ENCODE measurements at places on chromosomes 7 and 10. TPM values are rescaled to one million over a fixed set of nuclear protein-coding genes. Genes with fewer than 3 reads are reported as not detected.

GRCh38 chr10:98139431-98139830, 5.0 kb downstream of the R3HCC1L start:
- no peak overlapping the region for H3K4me3 ChIP-seq
- no peak for DNase-seq
- H3K4me1 ChIP-seq = peaks cover 56% of the 10 kb centered on the region
- no peak overlapping the region for H3K27ac ChIP-seq
- no peaks in the 10 kb centered on the region for H3K27me3 ChIP-seq

- H3K27ac ChIP-seq = no peak overlapping the region
- no peaks in the 10 kb centered on the region for H3K27me3 ChIP-seq
- H3K4me1 ChIP-seq = peaks cover 4% of the 10 kb centered on the region
- H3K4me3 ChIP-seq = no peak overlapping the region
- no peak for DNase-seq
- peaks cover 21% of the 10 kb centered on the region for H3K36me3 ChIP-seq
Measured at GRCh38 chr7:135670179-135670578, 7.9 kb downstream of the STMP1 start.

DNA sequence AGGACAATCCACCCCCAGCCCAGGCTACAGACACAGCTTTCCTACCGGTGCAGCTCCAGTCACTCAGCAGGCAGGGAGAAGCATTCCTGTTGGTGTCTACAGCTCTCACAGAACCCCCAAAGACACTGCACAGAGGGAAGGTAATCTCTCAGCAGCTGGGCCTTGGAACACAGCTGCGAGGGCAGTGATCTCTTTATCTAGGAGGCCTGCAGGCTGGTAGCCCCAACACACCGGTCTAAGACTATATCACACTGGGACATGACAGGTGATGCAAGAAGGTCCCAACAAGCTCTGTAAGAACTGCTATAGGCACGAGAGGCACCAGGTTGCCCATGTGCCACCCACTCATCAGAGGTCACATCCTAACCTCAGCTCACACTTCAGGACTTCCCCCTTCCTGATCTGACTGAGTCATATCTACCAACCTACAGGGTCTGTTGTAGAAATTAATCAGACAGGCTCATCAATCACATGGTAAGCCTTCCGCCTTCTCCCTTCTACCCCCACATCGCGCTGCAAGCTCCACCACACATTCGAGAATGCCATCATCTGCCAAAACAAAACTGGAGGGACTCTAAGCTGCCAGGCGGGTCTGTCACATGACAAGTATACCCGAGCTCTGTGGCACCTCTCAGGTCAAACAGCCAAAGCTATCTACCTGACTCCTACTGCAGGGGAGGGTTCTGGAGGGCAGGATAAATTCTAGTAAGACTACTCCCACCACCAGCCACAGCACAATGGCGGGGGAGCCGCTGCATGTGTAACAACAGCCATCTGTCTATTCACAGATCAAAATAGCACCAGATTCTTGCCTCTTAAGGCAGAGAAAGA, 26.1 kb downstream of the FAM53B start:
- peak overlapping the region; percentile 96 for H3K27ac ChIP-seq
- H3K4me3 ChIP-seq = peak overlapping the region; percentile 30
- no peaks in the 10 kb centered on the region for H3K27me3 ChIP-seq
- H3K4me1 ChIP-seq = peaks cover 91% of the 10 kb centered on the region
- DNase-seq = peak; percentile 72

Gene ZNF425
- 0.67 TPM for total RNA-seq

Data from activated CD4-positive, alpha-beta T cell treated with anti-CD3 and anti-CD28 coated beads, Interleukin-2, amount 10 ng/mL, durations not matched to agents 7 days and 5 days (primary cell).